Breast epithelium (tissue), 4 donors: ENCODE measurements at places on chromosomes 13 and 19.

DNA sequence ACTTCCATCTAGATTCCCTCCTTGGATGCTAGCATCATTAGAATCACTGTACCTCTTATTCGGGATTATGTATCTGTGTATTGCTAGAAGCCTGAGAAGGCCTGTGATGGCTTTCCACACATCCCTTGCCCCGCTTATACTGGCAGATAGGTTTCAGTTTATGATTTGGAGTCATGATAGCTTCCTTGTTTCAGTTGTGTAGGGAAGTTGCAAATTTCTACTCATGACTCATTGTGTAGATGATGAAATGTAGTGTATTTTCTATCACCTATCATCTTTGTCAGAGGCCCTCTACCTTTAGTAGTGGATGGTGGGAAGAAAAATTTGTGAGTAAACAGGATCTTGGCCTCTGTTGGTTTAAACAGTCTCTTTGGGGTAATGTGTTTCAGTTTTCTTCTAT lies 165.2 kb downstream of the GGACT start:
- no peak for DNase-seq

DNA sequence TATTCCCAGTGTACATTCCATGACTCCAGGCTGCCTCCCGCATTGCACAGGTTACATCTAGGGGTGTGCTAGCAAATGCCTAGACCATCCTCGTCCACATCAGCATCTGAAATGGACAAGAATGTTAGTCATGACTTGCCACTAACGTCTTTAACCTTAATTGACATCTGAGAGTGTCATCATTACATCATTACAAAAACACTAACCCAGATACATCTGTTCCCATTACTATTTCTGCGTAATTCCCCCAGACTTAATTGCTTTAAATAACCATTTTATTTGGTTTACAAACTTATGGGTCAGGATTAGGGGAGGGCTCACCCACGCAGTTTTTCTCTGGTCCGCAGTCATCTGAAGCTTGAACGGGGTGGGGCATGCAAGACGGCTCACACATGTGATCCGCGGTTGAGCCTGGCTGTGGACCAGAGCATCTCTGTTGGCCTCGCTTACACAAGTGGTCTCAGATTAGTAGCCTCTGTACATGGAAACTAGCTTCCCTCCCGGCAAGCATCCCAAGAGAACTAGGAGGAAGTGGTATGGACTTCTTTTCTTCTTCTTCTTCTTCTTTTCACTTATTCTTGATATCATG lies 15.9 kb downstream of the KL start:
- no peak for DNase-seq

- DNase-seq: no peak
Measured at GRCh38 chr19:46225558-46226004, 4.0 kb upstream of the IGFL1 start.

DNA sequence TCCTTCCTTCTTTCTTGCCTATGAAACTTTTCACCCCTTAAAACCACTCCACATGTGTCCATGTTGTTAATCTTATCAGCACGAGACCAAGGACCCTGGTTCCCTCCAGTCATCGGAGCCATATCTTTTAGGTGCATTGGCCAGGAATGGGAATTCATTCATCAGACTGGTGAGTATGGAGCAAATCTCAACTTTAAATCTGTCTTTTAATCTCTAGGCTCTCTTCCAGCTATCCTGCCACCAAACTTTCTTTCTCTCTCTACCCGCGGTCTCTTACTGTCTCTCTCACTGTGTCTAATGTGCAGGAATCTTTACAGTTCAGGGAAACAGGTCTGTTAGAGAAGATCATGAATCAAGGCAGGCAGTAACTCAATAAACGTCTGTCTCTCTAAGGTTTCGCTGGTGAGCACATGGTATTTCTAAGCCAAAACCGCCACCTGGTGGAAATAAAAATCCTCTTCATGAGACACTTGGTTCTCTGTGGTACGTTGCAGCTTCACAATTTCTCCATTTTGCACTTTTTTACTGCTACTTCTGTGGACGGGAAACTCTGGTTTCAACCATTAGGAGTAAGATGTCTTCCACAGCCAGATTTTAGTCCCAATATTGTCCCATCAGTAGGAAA lies 16.1 kb downstream of the LGALS16 start:
- no peak for DNase-seq

- no peak for DNase-seq
Measured at GRCh38 chr19:6979399-6979798, 41.8 kb downstream of the MBD3L2B start.

- DNase-seq: no peak
Measured at GRCh38 chr13:83024955-83025594, 857.2 kb downstream of the SLITRK1 start.

GRCh38 chr13:71867131-71867814 lies at the start of gene DACH1:
DACH1 (minus strand) TSS chr13:71867204.
- DNase-seq: no peak

- no peak for DNase-seq
Measured at GRCh38 chr13:108360139-108360538, 90.6 kb downstream of the TNFSF13B start.

GRCh38 chr13:27678306-27679040 lies 56.8 kb downstream of the POLR1D start:
- no peak for DNase-seq
